Activated naive CD8-positive, alpha-beta T cell treated with anti-CD3 and anti-CD28 coated beads for 36 hours (primary cell): ENCODE measurements at places on chromosomes 7 and 10.

GRCh38 chr7:17624379-17624778, 315.9 kb downstream of the SNX13 start:
- DNase-seq = no peak

DNA sequence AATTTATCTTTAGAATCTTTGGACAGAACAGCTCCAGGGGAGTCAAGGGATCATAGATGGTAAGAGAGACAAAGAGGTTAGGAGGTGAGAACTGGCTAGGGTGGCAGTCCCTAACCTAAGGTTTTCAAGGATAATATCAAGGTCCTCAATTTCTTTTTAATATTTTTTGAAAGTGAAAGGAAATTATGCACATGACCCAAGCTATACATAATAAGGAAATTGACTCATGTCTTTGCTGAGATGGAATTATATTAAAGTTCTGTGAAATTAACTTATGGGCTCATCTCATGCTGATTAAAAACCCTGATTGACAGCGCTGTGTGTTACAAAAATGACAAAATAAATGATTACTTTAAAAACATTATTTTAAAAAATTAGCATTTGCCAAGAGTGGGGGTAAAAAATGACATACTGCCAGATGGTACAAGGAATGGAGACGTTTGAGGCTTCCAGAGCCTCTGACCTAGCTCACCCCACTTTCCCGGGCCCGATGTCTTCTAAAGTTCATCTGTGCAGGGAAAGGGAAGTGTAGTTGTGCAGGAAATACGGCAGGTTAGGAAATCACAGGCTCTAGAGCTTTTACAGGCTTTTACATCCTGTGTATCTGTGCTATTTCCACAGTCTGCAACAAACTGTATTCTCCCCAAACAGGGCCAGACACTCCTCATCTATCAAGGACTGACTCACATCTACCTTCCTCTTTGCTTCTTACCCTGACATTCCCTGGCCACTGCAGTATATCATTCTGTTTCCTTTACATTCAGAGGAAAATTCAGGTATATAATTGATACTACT, 185.6 kb upstream of the PRSS58 start:
- no peak for DNase-seq

GRCh38 chr10:96586419-96587263, at the start of gene TM9SF3:
TM9SF3 (minus strand) TSS chr10:96587012; CDS start chr10:96586835, 177 bp downstream.
- DNase-seq = peak; percentile 91

GRCh38 chr7:22378199-22378980, 21.4 kb upstream of the RAPGEF5 start:
- no peak for DNase-seq

- DNase-seq = no peak
Measured at GRCh38 chr7:31076641-31077310, 24.7 kb downstream of the ADCYAP1R1 start.
